ENCODE measurements at places on chromosomes 3 and 15.

DNA sequence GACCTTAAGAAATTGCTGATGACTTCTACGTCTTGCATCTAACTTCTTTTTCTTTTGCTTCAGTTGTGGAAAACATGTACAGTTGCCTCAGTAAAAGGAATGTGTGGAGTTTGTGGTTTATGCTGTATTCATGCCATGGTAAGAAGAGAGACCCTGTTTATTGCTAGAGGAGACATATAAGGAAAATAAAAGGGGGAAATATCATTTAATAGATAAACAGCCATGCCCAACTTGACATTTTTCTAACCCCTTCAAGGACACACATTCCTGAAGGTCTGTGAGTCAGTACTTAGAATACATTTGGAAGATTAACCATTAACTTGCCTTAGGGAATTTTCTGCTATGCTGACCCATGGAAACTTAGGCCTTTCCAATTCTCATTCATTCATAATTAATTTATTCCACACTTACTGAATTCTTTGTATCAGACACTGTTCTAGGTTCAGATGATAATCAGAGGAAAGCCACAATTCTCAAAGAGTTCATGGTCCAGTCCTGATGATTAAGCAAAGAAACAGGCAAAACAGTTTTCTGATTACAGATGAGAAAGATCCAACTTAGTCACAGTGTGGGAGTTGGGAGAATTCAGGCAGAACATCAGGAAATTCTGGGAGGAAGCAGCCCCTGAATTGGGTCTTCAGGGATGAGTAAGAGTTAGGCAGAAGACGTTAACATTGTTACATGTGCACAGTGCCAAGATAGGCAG, 329.8 kb upstream of the RASGRP1 start:
- DNase-seq = no peak

DNA sequence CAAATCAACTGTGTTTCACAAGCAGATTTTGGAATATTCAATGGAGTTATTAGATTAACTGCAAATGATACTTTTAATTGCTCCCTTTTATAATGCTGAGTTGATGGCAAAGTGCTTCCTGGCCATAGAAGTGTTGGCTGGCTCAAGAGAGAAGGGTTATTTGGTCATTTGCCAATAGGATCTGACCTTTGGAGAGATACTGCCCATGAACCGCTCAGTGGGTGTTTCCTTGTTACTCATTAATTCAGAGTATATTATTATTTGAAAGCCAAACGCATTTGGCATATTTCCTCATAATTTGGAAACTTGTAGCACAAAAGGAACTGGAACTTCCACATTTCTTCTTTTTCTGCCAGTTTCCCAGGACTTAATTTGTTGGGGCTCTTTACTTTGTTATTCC, 234.7 kb downstream of the CDIN1 start:
- no peak for DNase-seq

DNA sequence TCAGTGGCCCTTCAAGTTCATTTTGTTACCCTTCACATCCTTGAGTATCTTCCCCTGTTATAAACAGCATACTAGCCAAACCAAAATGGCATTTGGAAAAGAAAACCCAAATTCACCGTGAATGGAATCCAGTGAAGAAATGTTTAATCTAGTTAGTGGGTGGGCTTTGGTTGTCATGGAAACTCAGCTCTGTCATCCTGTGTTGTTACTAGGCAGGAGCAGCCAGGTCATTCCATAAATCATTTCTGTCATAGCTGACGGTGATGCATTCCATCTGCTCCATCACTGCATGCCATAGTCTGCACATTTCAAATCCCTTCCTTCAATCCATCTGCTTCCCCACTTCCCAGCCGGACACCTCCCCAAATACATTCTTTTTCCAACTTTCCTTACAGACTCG, 140.4 kb upstream of the CGNL1 start:
- no peak for DNase-seq

GRCh38 chr3:141201122-141201521, 30.5 kb upstream of the PXYLP1 start:
- no peak for DNase-seq

- no peak for DNase-seq
Observed at GRCh38 chr3:55790596-55791350, 303.7 kb upstream of the WNT5A start.

DNA sequence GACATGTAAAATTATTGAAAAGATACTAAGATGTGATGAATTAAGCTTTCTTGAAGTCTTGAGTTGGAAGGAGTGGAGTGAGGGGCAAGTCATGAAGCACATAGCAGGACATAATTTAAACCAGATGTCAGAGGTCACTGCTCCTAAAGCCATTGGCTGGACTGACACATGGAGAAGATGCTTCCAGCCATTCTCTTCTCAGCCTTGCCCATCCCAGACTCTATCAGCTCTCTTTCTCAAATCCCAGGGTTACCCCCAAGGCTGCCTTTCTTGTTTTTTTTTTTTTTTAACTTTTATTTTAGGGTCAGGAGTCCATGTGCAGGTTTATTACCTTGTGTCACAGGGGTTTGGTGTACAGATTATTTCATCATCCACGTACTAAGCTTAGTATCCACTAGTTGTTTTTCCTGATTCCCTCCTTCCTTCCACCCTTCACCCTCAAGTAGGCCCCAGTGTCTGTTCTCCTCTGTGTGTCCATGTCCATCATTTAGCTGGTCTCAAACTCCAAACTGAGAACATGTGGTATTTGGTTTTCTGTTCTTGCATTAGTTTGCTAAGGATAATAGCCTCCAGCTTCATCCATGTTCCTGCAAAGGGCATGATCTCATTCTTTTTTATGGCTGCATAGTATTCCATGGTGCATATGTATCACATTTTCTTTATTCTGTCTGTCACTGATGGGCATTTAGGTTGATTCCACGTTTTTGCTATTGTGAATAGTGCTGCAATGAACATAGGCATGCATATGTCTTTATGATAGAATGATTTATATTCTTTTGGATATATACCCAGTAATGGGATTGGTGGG, 18.9 kb downstream of the XIRP1 start:
- no peak for DNase-seq

All from GM18507 (cell line).